ENCODE measurements at places on chromosomes 5 and 9. TPM values are rescaled to one million over a fixed set of nuclear protein-coding genes. Genes with fewer than 3 reads are reported as not detected.

The PCDHGC4 gene
- total RNA-seq: 2.5 TPM

The NUTM2G gene
- not detected for total RNA-seq

DNA sequence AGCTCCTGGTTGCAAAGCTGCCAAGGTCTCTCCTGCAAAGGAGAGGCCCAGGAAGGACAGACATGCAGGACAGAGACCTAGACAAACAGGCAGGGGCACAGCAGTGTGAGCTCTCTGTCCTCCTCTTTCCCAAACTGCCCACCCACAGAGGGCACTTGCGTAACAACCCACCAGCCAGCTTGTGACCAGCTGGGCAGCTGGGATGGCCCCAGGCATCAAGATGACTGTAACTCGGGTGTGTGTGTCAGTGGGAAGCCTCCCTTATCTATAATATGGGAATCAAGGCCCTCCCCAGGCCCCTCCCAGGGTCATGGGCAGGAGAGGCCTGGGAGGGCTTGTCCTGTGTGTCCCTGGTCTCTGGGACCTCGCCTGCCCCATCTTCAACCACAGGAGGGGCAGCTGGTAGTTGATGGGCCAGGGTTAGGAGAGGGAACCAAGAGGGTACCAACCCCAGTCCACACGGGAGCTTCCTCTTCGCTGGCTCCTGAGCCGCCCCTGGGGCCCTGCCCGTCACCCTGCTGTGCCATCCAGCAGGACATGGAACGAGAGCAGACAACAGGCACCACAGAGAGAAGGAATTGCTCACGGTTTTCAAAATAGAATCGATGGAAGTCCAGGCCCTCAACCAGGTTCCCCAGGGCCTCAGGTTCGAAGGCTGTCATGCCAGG is 37.9 kb downstream of the SLC6A7 start:
- DNase-seq: no peak

DNA sequence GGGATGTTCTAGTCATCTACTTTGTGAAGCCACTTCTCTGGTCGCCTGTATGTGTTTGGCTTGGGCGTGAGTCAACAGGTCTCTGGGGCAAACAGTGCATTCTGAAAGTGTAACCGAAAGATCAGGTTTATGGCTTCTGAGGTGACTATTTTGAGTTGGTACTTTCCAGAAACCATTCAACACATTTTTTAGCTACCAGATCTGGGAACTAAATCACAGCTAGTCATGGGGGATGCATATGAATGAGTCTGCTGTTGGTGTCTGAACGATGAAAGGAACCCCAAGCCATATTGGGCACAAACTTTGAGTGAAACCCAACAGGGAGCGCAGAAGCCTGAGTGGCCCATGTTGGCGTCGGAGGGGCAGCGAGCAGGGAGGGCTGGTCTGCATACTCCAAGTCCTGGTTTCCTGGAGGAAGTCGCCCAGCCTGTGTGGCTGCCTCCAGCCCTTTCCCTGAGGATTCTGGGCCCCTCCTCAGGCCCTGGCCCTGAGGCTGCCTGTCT is 35.3 kb downstream of the UBE2QL1 start:
- DNase-seq: no peak

DNA sequence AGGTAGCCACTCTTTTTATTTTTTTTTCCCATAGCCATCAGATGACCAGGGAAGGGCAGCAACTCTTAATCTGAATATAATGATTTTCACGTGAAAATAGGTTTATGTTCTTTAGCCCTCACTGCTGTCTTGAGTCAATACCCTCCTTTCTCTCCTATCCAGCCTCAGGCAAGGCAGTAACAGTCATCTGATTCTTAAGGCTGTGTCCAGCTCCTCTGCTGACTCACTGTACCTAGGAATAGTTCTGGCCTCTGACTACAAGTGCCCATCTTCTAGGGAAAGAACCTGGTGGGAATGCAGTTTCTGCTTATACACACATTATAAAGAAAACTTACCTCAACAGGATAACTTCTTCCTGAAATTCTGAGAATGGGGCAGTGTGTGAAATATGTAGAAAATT is 30.7 kb downstream of the DHX29 start:
- DNase-seq: no peak
